ENCODE measurements at places on chromosomes 12 and 14.

GRCh38 chr12:110993434-110993833 is 73.1 kb upstream of the MYL2 start:
- DNase-seq = no peak

DNA sequence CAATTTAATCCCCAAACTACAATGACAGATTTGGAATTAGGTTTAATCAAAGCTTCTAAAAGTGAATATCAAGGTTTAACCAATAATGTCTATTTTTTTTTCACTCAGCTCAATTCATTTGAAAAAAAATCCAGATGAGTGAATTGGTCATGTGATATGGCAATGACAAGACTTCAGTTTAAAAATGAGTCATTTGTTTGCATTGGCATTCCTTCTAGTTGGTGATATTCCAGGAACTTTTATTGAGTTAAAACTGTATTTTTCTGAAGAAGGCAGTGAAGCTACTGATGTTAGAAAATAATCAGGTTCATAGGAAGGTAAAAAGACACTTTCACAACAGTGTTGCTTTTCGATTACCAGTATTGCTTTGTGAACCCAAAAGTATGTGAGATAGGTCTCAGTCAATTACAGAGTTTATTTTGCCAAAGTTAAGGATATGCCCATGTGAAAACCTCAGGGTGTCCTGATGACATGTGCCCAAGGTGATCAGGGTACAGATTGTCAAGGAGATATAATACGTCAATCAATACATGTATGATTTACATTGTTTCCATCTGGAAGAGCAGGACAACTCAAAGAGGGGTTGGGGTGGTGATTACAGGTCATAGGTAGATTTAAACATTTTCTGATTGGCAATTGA is 1214.9 kb downstream of the GALC start:
- DNase-seq = no peak

- DNase-seq = no peak
Observed at GRCh38 chr12:109608270-109608669, 34.7 kb downstream of the MVK start.

- DNase-seq = no peak
Observed at GRCh38 chr14:55800156-55800785, 220.3 kb downstream of the KTN1 start.

GRCh38 chr14:59330455-59330854 is 134.7 kb downstream of the GPR135 start:
- DNase-seq = no peak

GRCh38 chr14:39977198-39977597 is 545.0 kb upstream of the FBXO33 start:
- DNase-seq = no peak

DNA sequence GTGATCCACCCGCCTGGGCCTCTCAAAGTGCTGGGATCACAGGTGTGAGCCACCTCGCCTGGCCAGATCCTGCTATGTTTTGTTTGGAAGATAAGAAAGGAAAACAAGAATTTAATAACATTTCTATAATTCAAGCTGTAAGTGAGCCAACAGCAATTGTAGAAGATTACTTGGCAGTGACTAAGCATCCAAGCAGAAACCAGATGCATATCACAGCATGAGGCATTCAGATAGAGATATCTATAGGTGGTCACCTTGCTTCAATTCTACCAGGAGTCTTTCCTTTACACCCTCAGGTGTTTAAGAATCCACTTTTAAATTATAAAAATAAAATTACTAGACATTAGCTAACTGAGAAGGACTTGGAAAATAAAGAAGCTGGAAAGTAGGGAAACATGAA is 83.9 kb upstream of the ATF7IP start:
- DNase-seq = no peak

- no peak for DNase-seq
Observed at GRCh38 chr14:83312511-83312910, 1778.9 kb upstream of the SEL1L start.

GRCh38 chr12:14111230-14111865 is 129.9 kb upstream of the GRIN2B start:
- no peak for DNase-seq

- DNase-seq = no peak
Observed at GRCh38 chr12:16070113-16070512, 159.0 kb downstream of the DERA start.

DNA sequence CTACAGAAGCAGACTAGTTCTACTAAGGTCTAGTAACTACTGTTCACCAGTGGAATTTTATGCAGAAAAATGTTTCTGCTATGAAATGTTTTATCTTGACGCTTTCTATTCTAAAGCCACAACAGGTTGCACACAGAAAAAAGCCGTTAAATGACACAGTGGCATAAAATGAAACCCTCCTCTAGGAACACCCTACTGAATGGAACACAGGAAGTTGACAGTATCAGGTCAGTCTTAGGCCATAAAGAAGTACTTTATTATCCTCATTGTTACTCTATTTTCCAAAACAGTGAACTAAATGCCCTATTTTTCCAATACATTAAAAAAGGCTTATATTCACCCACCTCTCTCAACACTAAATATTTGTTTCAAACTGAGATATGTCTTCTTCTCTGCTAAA is 21.9 kb downstream of the EPS8 start:
- no peak for DNase-seq

- no peak for DNase-seq
Observed at GRCh38 chr14:53701108-53701875, 255.3 kb downstream of the BMP4 start.

GRCh38 chr12:130650131-130650530 is 66.0 kb downstream of the RIMBP2 start:
- no peak for DNase-seq

DNA sequence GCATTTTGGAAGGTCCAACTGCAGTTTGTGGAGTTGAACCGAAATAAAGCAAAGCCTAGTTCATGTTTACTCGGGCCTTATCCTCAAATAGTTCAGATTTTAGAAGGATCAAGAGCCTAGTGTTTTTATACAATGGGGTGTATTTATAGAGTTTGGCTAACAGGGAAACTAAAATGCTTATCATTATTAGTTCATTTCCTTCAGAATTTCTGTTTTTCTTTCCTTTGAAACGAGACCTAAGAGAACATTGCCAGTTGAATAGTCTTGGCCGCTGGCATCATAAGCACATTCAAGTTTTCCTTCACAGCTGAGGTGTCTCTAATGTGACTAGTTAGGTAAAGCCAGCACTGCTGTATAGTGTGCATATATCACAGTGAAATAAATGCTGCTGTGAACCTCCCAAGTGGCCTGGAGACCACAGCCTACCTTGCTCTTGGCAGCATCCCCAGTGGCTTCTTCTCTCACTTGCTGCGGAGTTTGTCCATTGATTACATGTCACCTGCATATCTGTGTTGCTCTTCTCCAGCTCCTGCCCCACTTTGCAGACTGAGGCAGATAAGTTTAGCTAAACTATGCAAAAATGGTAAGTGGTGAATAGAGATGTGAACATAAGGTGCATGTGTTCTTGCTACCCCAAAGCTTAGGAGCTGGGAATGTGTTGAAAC is 88.8 kb downstream of the ANO6 start:
- no peak for DNase-seq

GRCh38 chr12:127150479-127150878 is 1116.5 kb upstream of the TMEM132C start:
- no peak for DNase-seq

DNA sequence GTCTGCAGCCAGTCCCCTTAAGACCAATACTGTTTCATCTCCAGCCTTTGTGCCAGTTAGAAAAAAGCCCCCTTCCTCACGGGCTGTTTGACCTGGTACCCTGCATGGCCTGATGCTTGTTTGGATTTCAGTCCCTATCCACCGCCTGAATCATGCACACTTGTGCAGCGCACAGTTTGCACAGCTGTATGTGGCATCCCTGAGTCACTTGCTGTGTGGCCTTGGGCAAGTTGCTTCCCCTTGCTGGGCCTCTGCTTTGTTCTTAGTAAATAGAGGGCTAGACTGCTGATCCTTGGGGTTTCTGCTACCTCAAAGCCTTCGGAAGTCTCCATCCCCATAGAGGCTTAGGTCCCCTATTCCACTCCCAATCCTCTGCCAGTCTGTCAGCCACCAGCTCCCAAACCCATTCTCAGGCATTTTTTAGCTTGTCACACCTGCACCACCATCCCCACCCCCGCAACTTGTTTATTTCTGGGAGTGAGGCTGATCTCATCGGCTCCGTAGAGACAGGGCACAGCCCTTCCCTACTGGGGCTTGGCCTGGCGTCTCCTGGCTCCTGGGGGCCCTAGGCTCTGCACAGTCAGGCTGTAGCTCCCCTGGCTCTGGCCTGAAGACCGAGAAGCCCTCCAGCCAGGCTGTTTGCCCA is 8.8 kb downstream of the KRT80 start:
- no peak for DNase-seq

GRCh38 chr12:168763-169525 is 45.0 kb downstream of the SLC6A12 start:
- no peak for DNase-seq

GRCh38 chr12:129592449-129592848 is 311.4 kb downstream of the TMEM132D start:
- no peak for DNase-seq

DNA sequence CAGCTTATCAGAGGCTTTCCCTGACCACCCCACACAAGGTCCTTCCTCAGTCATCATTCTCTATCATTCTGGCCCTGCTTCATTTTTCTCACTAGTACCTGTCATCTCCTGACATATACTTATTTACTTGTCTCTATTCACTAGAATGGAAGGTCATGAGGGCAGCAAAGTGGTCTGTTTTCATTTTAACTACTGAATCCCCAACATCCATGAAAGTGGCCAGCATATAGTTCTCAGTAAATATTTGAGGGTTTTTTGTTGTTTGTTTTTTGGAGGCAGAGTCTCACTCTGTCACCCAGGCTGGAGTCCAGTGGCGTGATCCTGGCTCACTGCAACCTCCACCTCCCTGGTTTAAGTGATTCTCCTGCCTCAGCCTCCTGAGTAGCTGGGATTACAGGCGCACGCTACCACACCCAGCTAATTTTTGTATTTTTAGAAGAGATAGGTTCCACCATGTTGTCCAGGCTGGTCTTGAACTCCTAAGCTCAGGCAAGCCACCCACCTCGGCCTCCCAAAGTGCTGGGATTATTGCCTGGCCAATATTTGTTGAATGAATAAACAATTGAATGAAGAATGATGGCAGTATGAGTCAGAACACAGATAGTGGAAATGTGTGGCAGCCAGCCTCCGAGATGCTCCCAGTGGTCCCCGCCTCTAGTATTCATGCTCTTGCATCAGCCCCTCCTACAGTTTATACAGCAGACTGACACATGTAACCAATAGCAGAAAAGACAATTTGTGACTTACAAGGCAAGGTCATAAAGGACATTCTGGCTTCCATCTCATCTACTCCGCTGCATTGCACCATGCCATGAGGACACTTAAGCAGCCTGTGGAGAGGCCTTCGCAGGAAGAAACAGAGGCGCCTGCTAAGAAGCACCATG is 7.0 kb upstream of the ANO6 start:
- no peak for DNase-seq

GRCh38 chr14:57302883-57303282 is 34.1 kb downstream of the AP5M1 start:
- DNase-seq = no peak

- no peak for DNase-seq
Observed at GRCh38 chr12:7399089-7399488, 44.9 kb downstream of the CD163L1 start.

DNA sequence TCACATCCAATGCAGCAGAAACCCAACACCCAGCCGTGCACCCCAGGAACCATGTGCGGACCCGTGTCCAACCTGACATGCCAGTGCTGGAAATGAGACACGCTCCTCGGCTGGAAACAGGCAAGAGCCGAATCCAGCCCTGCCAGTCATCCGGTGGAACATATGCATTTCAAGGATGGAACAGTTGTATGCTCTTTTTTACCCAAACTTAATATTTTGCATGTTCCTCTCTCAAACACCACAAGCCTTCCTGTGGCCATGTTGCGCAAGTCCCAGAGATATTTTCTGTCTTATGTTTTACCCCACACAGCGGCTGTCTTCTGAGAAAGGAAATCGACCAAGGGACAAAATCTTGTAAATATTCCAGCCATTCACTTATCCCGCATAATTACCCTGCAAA is 196.9 kb downstream of the BCL11B start:
- DNase-seq = no peak

DNA sequence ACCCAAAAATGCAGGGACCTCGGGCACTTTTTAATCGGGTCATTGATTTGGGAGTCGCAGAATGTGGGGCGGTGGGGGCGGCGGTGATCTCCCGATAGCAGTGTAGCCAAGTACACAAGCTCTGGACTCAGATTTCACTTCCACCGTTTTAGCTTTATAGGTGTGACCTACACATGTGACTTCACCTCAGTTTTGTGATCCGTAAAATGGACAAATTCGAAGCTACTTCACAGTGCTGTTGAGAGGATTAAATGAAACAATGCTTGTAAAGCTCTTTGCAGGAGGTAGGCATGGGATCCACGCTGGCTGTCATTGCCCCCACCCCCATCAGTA is 478 bp downstream of the RITA1 start:
- DNase-seq = no peak

GRCh38 chr12:89873745-89874144 is 165.1 kb upstream of the ATP2B1 start:
- DNase-seq = no peak
